Peyer's patch (tissue), 4 donors: ENCODE measurements at places on chromosomes 5 and 9. TPM values are rescaled to one million over a fixed set of nuclear protein-coding genes. Genes with fewer than 3 reads are reported as not detected.

DNA sequence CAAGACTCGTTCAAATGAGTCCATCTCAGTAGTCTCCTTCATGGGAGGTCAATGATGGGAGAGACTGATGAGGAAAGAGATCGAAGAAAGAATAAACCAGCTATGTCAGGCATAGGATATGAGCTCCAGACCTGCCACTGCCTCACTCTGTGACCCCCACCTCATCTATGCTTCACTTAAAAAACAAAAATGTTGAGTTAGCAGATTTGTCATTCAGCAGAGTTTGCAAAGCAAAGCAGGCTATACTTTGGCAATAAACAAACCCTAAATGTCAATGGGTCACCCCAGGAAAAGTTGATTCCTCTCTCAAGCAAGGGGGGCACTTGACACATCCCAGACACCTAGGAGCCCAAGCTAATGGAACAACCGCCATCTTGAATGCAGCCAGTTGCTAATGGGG lies 117.0 kb downstream of the GABBR2 start:
- H3K27me3 ChIP-seq: no peaks in the 10 kb centered on the region
- no peak overlapping the region for H3K27ac ChIP-seq
- H3K4me3 ChIP-seq: no peak overlapping the region
- DNase-seq: no peak
- H3K36me3 ChIP-seq: no peaks in the 10 kb centered on the region

DNA sequence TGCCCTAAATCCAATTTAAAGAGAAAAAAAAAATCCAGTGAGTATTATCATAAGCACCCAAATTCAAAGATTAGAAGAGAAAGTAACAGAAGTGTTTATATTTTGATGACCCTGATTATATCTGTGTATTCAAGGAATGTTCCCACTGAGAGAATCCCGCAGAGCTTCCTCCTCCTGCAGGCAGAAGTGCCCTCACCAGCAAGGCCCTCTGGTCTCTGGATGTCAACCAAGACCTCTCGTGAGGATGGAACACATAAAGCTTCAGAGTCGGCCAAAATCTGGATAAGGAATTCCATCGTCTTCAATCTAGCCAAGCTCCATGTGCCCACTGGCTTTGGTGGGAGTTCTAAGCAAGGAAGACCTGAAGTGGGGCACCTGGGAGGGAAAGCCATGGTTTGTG lies 18.1 kb downstream of the PTCH1 start:
- H3K27me3 ChIP-seq: no peaks in the 10 kb centered on the region
- DNase-seq: no peak
- H3K4me3 ChIP-seq: no peak overlapping the region
- no peak overlapping the region for H3K27ac ChIP-seq

DNA sequence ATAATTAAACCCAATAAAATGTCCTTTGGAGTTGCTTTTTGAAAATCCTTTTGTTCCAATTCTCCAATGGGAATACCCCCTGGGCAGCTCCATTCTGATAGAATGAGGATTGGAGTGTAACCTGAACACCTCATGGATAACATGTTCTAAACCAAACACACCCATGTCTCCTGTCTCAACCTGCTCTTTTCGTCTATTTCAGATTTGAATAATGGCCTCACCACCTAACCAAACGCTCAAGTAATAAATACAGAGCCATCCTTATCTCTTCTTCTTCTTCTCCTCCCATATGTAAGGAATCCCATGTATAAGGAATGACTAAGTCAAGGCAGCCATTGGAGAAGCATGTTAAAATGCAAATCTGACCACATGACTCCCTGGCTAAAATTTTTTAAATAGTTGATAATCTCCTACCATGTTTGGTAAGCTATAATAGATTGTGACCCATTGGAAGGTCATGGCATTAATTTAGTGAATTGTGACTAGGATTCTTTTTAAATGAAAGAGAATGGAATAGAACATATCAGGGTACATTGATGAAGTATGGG lies 26.0 kb downstream of the ELL2 start:
- no peaks in the 10 kb centered on the region for H3K36me3 ChIP-seq
- peaks cover 4% of the 10 kb centered on the region for H3K4me1 ChIP-seq
- no peak overlapping the region for H3K4me3 ChIP-seq
- DNase-seq: no peak

- no peak for DNase-seq
- H3K4me1 ChIP-seq: no peaks in the 10 kb centered on the region
- H3K27ac ChIP-seq: no peak overlapping the region
- no peak overlapping the region for H3K4me3 ChIP-seq
Observed at GRCh38 chr5:170057311-170057710, 48.4 kb upstream of the FOXI1 start.

DNA sequence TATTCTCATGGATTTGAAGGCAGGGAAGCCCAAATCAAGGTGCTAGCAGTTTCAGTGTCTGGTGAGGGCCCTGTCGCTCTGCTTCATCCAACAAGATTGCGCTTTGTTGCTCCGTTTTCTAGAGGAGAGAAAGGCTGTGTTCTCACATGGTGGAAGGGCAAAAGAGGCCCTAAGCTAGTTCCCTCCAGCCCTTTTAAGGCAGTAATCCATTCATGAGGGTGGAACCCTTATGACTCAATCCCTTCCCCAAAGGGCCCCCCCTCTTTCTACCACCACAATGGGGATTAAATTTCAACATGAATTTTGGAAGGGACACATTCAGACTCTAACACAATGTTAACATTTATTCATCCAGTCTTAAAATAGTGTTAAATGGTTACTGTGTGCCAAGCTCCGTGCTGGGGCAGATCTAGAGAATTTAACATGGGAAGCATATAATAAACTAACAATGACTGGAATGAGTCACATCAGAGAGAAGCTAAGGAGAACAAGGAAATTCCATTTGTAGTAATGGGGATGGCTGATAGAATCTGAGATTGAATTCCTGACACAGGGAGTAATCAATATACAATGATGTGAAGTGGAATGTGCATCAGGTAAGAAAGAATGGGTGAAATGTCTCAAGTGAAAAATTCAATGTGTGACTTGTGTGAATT lies 382.8 kb upstream of the ZNF608 start:
- no peaks in the 10 kb centered on the region for H3K4me1 ChIP-seq
- H3K4me3 ChIP-seq: no peak overlapping the region
- no peak overlapping the region for H3K27ac ChIP-seq

- no peak for DNase-seq
- no peaks in the 10 kb centered on the region for H3K36me3 ChIP-seq
- H3K4me3 ChIP-seq: no peak overlapping the region
- H3K27me3 ChIP-seq: no peaks in the 10 kb centered on the region
- H3K27ac ChIP-seq: no peak overlapping the region
Observed at GRCh38 chr5:112371067-112371466, 48.0 kb downstream of the EPB41L4A start.

DNA sequence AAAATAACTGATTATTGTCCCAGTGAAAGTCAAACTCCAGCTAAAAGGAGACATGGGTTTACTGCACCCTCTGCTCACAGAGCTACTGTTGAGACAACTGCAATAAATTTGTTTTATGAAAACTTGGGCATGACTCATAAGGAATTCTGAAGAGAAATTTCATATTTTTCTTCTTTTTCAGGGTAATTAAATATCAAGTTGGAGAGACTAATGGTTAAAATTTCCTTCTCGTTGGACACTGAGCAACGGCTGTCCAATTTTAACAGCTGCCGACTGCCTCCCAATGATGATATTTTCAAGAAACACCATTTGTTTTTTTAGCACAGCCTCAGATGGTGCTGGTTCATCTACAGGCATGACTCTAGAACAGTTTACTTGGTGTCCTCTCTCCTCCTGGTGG lies 259.2 kb upstream of the RGMB start:
- peaks cover 9% of the 10 kb centered on the region for H3K4me1 ChIP-seq
- H3K4me3 ChIP-seq: no peak overlapping the region
- no peaks in the 10 kb centered on the region for H3K27me3 ChIP-seq
- H3K27ac ChIP-seq: no peak overlapping the region
- H3K36me3 ChIP-seq: no peaks in the 10 kb centered on the region
- no peak for DNase-seq

RANBP17 gene
- 20.8 TPM for total RNA-seq

FBP1 gene
- 454 TPM for total RNA-seq

ZDHHC21 gene
- total RNA-seq: 39.4 TPM

SLC45A2 gene
- total RNA-seq: not detected
